Esophagus squamous epithelium (tissue), 5 donors: ENCODE measurements at places on chromosomes 5 and 9.

DNA sequence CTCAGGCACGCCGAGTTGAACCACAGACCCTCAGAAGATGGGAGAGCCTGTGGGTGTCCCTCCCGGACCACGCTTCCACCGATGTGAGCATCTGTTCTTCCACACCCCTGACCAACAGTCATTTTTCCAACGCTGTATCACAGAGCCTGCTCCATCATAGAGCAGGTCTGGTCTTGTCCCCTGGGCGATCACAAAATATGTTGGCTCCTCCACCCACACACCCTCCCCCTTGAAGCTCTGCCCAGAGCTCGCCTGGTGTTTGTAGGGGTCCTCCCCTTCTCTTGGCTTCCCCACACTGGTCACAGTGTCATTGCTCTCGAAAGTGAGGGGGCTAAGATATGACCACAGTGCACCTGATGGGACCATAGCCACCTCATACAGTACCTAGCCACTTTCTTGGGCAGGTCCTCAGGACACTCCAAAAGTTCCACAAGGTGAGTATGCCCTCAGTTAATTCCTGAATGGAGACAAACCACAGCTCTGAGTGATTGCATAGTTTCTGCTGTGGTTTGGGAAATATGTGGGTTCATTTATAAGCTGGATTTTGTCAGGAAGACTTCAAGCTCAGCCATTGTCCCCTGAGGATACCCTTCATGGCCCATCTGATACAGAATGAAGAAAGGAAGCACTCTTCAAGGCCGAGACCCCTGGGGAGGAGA is 3.5 kb upstream of the ZNF618 start:
- no peak for DNase-seq

- DNase-seq, result no peak
Measured at GRCh38 chr5:180790020-180790419, 12.6 kb downstream of the MGAT1 start.

- DNase-seq, result no peak
Measured at GRCh38 chr5:72108202-72109061, 1.2 kb downstream of the MAP1B start.

DNA sequence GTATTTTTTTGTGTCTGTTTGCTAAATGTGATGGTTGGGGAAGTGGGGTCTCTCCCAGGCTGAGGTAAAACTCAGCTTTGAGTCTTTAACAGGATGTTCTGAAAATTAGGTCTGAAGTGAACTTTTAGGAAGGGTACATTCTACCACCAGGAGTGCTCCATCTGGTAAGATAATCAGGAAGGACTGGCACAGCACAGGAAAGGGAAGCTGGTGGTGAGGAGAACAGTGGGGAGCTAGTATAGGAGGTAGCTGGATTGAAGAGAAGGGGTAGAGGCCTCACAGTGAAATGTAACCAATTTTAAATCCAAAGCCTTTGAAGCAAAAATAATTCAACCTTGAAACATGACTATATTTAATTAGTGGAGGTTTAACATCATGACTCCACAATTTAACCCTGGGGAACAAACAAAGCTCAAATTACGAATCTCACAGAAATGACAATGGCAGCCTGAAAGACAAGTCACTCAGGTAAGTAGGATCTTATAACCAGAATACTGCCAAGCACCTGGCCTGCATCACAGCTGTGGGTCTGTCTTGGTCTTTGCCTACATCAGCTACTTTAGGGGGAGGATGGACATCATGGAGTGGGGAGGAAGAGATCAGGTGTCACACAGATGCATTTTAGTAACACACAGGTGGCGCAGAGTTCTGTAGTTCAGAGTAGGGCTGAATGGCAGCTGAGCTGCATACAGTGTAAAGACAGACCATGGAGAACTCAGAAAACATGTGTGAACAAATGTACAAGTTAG is 445.3 kb downstream of the DMRT2 start:
- DNase-seq, result no peak

GRCh38 chr9:110316261-110317075 is 21.2 kb downstream of the TXNDC8 start:
- DNase-seq, result no peak

DNA sequence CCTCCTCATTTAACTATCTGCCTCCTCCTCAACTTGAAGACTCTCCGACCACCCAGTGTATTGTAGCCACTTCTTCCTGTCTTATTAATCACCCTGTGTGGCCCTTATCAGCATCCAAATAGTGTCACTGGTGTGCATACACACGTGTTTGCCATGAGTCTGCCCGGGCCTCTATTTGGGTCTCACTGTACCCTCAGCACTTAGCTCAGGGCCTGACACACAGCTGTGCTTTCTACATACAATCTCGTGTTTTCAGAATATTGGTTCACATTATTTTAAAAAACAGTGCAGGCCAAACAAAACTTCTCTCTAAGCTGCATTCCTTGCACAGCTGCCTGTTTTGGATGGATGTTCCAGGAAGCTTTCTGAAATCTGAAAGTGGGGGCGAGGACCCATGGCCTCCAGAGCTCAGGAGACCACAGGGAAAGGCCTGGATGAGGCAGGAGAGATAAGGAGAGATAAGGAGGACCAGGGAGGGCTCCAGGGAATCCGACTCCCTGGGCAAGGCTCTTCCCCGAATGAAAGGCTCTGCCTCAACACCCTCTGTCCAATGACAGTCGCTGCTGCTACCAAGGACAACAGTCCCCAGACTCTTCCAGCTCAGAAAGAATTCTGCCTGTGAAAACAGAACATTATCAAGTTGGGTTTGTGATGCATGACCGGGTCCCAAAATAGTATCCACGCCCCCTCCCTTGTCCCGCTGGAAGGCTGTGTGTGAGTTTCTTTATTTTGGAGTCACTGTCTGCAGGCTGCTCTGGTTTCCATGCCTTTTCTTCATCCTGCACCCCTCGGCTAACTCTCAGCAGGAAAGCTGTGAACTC is 255.6 kb downstream of the NSG2 start:
- DNase-seq, result no peak

- DNase-seq, result no peak
Measured at GRCh38 chr5:30768056-30768690, 425.3 kb upstream of the CDH6 start.

DNA sequence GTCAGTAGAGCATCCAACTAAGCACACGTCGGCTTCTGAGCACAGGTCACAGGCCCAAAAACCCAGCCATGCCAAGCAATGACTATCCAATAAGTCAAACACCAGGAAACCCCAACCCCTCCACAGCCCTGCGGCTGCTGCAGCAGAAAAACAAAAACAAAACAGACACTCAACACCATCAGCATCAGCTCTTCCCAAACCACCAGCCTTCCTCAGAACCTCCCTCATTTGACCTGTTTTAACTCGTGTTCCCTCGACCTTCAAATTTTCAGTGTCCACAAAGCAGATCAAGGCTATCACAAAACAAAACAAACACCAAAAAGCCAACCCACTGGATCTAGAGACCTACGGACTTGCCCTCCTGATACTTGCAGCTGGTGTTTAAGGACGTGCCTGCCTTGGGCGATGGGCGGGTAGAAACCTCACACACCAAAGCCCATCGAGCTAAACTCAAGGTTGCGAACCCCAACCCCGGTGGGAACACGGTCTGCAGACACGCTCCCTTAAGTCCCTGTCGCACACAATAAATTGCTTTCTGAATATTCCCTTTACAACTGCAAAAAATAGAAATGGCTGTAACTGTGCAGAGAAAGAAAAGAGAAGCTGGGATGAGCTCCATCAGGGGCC is 247.1 kb upstream of the ANKRD55 start:
- DNase-seq, result no peak

GRCh38 chr5:76358-77169 is 15.4 kb upstream of the PLEKHG4B start:
- DNase-seq, result no peak

- DNase-seq, result no peak
Measured at GRCh38 chr5:127867022-127867783, 164.0 kb downstream of the CCDC192 start.
